ENCODE measurements at places on chromosomes 11 and 22. TPM values are rescaled to one million over a fixed set of nuclear protein-coding genes. Genes with fewer than 3 reads are reported as not detected.

Gene GRAMD1B
- 91.6 TPM for total RNA-seq

DNA sequence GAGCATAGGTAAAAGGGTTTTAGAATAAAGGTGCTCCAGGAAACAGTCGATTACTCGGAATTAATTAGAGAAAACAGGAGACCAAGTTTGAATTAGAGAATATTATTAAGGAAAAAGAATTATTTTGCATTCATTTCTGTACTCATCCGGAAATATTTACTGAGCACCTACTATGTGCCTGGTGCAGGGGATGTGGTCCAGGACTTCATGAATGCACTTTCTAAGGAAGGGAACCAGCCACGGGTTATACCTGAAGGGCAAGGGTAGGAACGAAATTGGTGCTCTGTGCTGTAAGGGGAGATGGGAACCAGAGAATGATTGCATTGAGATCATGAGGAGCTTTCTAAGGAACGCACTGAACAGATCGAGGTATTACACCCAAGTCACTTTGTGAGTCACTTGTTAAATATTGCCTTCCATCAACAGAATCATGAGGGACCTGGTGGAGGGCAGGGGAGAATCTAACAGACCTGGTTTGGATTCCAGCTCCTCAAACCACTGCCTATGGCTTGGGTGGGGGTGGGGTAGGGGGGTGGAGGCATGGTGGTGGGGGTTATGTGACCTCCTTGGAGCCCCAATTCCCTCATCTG lies 40.9 kb downstream of the C11orf96 start:
- H3K36me3 ChIP-seq = no peaks in the 10 kb centered on the region
- peaks cover 9% of the 10 kb centered on the region for H3K27me3 ChIP-seq
- no peaks in the 10 kb centered on the region for H3K4me1 ChIP-seq
- no peak for DNase-seq
- no peak overlapping the region for H3K4me3 ChIP-seq
- H3K27ac ChIP-seq = no peak overlapping the region

- H3K4me1 ChIP-seq = no peaks in the 10 kb centered on the region
- H3K4me3 ChIP-seq = no peak overlapping the region
- no peaks in the 10 kb centered on the region for H3K36me3 ChIP-seq
These were observed 271.7 kb downstream of the CTTN start for GRCh38 chr11:70669871-70670675.

GRCh38 chr11:100010393-100010792 lies 676.7 kb upstream of the ARHGAP42 start:
- H3K36me3 ChIP-seq = no peaks in the 10 kb centered on the region
- no peak overlapping the region for H3K4me3 ChIP-seq
- H3K27ac ChIP-seq = no peak overlapping the region
- H3K4me1 ChIP-seq = no peaks in the 10 kb centered on the region
- DNase-seq = no peak
- H3K27me3 ChIP-seq = no peaks in the 10 kb centered on the region

Gene RASSF10
- total RNA-seq = not detected

DNA sequence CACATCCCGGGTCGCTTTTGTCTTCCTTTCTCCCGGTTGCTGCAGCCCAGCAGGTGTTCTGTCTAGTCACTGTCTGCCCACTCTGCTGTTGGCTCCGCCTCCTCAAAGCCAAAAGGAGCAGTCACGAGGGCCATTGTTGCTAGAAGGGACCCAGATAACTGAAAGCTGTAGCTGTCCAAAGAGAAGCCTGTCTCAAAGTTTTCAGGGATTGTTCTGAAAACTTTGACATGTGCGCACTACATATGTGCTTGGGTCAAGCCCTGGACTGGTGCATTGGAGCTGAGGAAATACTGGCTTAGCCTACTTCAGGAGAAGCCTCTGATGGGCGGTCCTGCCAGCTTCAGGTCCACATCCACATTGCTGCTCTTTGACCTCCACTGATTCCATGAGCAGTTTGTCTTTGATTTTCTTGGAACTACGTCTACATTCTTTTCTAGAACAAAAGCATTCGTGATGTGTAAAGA lies 8.8 kb upstream of the OR2AT4 start:
- H3K36me3 ChIP-seq = no peaks in the 10 kb centered on the region
- H3K27me3 ChIP-seq = peaks cover 18% of the 10 kb centered on the region
- no peak overlapping the region for H3K4me3 ChIP-seq
- DNase-seq = no peak
- peaks cover 22% of the 10 kb centered on the region for H3K4me1 ChIP-seq

All from activated CD4-positive, alpha-beta memory T cell treated with anti-CD3 and anti-CD28 coated beads, Interleukin-2, amount 10 ng/mL, durations not matched to agents 7 days and 5 days (primary cell).